Glutamatergic neuron (in vitro differentiated cells): ENCODE measurements at places on chromosomes 1 and 21. TPM values are rescaled to one million over a fixed set of nuclear protein-coding genes. Genes with fewer than 3 reads are reported as not detected.

Gene GREM2
- 3.7 TPM for total RNA-seq

- peaks cover 14% of the 10 kb centered on the region for H3K36me3 ChIP-seq
- no peak overlapping the region for H3K27ac ChIP-seq
- no peak for DNase-seq
- H3K27me3 ChIP-seq: no peaks in the 10 kb centered on the region
Observed at GRCh38 chr1:171727778-171728177, 14.1 kb downstream of the VAMP4 start.

DNA sequence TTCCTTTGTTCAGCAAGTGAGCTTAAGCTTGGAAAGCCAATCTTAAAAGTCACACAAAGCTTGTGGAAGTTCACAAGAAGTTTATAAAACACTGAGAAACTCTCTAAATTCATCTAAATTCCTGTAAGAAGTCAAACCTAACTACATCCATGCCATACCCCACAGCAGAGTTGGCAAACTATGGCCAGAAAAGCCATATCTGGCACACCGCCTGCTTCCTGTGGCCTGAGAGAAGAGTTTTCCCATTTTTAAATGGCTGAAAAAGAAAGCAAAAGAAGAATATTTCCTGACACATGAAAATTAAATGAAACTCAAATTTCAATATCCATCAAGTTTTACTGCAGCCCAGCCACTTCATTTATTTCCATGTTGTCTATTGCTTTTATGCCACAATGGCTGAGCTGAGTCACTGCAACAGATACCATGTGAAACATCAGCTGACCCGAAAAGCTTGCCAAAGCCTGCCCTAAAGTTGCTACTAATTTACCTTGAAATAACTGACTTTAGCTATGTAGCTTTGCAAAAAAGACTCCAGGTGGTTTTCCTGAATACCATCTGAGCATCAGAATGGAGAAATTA is 237.1 kb downstream of the SLC45A1 start:
- H3K27me3 ChIP-seq: peaks cover 10% of the 10 kb centered on the region
- H3K27ac ChIP-seq: no peak overlapping the region
- H3K4me3 ChIP-seq: no peak overlapping the region
- peaks cover 22% of the 10 kb centered on the region for H3K4me1 ChIP-seq
- DNase-seq: no peak

DNA sequence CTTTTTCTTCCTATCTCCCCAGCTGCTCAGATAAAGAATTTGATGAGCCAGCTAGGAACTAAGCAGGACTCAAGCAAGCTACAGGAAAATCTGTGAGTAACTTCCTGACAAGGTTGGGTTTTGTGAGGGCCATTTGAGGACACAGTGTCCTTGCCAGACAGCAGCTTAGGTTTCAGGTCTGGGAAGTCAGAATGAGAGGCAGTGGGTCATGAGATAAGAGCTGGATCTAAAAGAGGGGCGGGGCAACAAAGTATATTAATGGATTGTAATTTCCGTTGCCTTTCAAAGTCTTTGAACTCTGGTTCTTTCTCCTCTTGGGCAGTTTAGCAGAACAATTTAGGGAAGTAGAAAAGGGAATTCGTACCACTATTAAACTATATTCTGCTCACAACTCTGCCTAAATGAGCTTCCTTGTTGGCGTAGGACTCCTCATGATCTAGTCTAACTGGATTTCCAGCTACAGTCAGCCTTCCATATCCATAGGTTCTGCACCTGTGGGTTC is 16.6 kb downstream of the STX12 start:
- no peak overlapping the region for H3K4me3 ChIP-seq
- no peaks in the 10 kb centered on the region for H3K36me3 ChIP-seq
- no peak overlapping the region for H3K27ac ChIP-seq
- no peaks in the 10 kb centered on the region for H3K4me1 ChIP-seq
- no peak for DNase-seq

GRCh38 chr1:40751802-40752201 is 31.8 kb upstream of the KCNQ4 start:
- DNase-seq: no peak
- H3K36me3 ChIP-seq: no peaks in the 10 kb centered on the region
- peaks cover 7% of the 10 kb centered on the region for H3K4me1 ChIP-seq
- no peak overlapping the region for H3K27ac ChIP-seq

Gene KRTAP12-2
- not detected for total RNA-seq

Gene ADAM30
- not detected for total RNA-seq
